Hematopoietic multipotent progenitor cell treated with erythropoietin and hydrocortisone succinate and interleukin-3 and kit ligand, for 4 days (in vitro differentiated cells): ENCODE measurements at places on chromosomes 16 and 17.

GRCh38 chr16:51134876-51135275 lies 16.2 kb downstream of the SALL1 start:
- no peak for DNase-seq

DNA sequence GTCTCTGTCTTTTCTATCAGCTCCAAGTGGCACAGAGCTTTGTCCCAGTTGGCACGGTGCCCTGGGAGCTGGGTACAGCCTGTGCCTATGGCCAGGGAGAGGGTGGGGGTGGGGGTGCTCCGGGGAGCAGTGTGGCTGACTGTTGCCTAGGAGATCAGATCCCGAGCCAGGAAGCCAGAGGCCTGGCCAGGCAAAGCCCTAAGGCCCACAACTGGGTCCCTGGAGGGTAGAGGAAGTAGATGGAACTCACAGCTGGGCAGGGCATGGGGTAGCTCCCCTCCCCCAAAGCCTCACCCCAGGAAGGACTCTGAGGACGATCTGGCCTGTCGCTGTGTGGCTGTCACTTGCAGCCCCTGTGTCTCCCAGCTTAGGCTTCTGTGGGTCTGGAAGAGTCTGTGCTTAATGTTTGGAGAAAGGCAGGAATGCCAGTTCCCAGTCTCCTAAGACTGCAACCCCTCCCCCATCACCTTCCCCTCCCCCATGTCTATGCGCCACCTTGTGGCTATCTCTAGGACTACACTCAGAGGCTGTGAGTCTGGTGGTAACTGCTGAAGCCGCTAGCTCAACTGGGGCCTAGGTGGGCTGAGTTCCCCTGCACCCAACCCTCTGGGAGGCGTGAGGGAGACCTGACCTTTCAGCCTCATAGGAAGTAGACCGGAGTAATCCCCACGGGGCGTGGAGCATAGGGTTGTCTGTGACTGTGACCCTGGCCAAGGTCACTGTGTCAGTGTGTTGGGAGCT lies 12.6 kb downstream of the THRA start:
- peak; percentile 90 for DNase-seq

DNA sequence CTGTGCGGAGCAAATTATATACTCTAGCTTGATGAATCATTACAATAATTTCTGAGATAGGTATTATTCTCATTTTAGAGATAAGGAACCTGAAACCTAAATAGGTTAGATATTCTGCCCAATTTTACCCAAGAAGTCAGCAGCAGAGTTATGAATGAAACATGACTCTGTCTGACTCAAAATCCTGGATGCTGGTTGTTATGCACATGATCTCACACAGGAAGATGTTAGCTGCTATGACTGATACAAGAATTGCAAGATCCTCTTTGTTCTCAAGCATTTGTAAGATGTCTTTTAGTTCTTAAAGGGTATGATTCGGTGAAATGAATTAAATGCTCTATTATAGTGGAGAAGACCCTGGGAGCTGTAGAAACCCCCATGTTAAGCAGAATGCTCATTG lies 447.8 kb downstream of the KIF2B start:
- DNase-seq: no peak

DNA sequence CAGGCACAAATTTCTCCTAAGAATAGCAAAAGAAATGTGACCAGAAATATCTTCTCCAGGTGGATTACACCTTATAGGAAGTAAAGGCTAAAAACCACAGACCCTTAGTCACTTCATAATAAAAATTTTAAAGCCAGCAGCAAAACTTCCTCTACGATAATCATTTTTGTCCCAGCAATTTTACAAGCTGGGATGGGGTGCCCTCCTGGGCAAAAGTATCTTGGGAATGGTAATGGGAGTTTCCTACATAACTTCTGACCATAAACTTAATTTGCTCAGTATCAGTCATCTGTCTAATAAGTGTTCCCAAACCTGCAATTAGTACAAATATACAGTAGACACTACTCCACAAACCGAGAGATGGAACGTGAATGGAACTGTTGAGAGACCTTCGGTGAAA lies 3.0 kb downstream of the PHF12 start:
- DNase-seq: no peak

DNA sequence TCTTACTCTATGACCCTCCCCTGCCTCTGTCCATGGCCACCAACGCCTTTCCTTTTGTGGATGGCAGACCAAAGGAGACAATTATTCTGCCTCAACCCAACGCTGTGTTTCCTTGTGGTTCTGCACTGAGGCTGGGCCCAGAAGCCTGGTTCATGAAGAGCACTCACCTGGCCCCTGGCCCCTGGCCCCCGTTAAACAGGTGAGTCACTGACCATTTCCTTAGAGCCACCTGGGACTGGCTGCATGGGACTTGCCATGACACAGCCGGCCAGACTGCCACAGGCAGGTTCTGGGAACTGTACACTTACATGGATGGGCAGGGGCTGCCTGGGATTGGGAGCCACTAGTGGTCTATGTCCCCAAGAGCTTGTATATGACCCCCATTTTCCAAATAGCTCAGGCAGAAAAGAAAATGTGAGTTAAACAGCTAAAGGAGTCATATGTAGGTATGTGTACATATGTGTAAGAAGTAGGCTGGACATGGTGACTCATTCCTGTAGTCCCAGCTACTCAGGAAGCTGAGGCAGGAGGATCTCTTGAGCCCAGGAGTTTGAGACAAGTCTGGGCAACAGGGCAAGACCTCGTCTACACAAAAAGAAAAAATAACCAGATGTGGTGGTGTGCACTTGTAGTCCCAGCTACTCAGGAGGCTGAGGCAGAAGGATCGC lies 181.9 kb upstream of the CACNG5 start:
- no peak for DNase-seq

GRCh38 chr17:15422392-15422965 lies 44.9 kb downstream of the CDRT4 start:
- no peak for DNase-seq
